ENCODE measurements at places on chromosomes 3 and 15.

DNA sequence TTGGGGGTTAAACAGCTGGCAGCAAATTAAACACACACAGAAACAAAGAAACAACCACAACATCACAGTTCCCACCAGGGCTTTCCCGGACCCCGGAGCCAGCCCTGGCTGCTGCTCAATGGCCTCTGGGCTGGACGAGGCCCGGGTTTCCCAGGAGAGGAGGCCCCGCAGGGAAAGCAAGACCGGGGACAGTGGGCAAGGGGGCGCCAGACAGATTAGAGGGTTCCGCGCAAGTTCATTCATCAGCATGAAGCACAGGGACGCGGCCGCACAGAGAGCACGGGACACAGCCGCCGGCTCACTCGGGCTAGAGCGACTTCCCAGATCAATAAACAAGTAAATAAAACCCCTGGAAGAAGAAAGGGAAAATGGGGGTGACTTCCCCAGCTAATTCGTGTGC, 66.4 kb upstream of the RPL32 start:
- DNase-seq: no peak

GRCh38 chr3:88117683-88118082, 32.1 kb upstream of the C3orf38 start:
- no peak for DNase-seq

DNA sequence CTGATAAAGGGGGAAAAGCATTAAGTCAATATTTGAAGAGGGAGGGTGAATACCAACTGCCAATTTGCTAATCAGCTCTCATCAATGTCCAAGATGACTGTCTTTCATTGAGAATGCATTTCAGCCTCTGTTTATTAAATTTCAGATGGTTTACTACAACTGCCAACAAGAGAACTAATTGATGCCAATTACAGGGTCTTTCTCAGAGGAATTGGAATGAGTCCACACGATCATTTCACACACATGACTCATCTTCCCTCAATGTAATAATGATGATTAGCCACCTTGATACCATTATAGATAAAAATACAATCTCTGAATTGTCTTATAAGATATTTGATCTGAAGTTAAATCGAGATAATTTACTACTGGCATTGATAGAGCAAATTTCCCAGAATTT, 1274.4 kb downstream of the ROBO2 start:
- DNase-seq: no peak

DNA sequence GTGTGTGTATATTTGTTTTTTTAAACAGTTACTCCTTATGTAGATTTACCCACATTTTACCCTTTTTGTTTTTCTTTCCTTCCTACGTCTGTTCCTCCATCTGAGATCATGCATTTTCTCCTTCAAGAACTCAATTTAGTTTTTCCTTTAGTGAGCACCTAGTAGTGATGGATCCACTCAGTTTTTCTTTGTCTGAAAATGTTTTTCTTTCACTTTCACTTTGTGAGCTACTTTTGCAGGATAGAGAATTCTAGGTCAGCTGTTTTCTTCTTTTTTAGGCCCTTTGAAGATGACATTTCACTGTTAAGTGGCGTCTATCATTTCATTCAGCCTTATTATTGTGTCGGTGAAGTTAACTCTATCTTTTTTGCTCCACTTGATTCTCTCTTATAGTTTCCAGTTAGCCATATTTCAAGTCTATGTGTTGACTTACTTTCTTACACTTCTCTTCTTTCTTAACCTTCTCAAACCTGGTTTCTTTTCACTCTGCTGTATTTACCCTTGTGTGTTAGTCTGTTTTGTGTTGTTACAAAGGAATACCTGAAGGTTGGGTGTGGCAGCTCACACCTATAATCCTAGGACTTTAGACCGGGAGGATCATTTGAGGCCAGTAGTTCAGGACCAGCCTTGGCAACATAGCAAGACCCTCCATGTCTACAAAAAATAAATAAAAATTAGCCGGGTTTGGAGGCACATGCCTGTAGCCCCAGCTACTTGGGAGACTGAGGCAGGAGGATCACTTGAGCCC, 55.8 kb downstream of the PRKCI start:
- DNase-seq: no peak

DNA sequence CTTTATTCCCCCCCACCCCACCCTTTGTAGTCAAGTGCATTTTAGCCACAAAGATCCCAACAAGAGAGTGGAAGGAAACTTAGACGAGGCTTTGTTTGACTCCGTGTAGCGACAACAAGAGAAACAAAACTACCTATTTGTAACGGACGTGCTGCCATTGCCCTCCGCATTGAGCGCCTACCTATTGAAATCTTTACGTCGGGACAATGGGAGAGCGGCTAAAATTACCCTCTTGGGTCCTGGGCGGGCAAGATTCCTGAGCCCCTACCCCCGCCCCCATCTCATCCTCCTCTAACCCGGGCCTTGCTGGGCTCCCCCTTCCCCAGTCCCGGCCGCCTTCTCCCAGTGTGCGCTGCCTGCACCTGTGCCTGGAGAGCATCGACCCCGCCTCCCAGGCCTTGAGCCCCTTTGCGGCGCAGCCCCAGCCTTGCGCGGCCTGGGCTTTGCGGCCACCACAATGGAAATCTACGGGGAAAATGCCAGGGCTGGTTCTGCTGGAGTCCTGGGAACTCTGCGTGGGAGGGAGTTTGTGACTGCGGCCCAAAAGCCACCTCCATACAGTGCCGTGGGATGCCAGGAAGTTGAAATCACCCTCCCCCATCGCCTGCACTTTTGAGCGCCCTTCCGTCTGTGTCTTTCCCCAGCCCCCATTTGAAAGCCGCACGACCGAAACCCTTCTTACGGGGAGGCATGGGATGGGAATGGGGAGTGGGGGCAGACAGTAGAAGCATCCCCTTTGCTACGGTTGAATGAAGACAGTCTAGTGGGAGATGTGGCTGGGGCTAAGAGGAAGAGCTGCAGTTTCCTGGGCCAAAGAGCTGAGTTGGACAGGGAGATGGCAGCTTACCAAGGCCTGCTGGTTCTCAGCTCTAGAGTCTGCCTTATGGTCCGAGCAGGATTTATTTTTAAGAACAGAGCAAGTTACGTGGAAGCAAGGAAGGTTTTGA, 1.1 kb upstream of the SOX2 start:
- no peak for DNase-seq

- DNase-seq: no peak
Observed at GRCh38 chr15:62588938-62589670, 424.0 kb upstream of the C2CD4B start.

Data from GM04504 (cell line).